HT-29 (cell line): ENCODE measurements at places on chromosomes 12 and 14.

- DNase-seq = no peak
These were observed 1133.2 kb upstream of the TMEM132C start for GRCh38 chr12:127133675-127134335.

GRCh38 chr14:64992328-64992885 lies 5.7 kb downstream of the FNTB start:
- no peak for DNase-seq

DNA sequence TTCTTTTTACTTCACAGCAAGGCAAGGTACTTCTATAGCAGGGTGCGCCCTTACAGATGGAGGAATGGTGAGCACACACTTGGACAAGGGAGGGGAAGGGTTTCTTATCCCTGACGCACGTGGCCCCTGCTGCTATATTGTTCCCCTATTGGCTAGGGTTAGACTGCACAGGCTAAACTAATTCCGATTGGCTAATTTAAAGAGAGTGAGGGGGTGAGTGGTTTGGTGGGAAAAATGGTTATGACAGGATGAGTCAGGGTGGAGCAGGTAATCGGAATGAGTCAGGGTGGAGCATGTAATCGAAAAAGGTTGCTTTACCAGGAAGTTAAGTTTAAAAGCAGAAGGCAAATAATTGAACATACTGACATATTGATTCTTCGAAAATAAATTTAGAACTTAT lies 23.7 kb upstream of the RAB21 start:
- DNase-seq = no peak

- DNase-seq = no peak
These were observed 16.8 kb downstream of the EML1 start for GRCh38 chr14:99809859-99810558.
